ENCODE measurements at places on chromosomes 11 and 22.
A peak's percentile ranks its signal among the peaks of the same experiment; 100 is the strongest.

DNA sequence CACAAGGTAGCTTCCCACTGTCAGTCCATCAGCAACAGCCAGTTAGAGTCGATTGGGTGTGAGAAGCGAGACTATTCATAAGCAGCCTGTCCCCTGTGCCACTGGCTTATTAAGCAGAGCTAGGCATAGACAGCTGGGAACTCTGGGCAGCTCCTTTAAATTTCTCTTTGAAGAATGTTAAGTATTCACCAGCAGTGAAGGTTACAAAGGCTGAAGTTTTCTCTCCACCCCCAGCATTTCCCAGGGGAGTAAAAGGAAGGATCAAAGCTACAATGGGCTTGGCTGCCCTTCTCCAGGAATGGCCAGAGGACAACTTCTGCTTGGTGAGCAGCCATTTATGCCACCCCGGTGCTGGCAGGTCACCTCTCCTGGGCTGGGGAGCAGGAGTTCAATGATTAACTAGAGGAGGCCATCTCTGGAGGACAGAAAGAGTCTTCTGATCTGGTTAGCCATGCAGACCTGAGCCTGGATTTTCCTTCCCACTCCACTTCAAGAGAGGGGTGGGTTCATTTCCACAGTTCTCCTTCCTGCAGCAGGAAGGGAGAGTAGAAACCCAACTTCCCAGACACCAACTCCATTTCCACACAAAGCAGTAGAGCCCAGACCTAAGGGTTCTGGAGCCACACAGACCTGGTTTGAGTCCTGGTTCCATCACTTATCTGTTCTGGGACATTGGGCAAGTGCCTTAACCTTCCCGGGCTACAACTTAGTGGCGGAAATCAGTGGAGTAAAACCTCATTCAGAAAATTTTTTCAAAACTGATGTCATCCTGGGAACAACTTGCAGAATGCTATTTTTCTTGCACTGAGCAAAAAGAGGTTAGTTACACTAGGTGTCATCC lies 22.6 kb downstream of the POU2AF3 start:
- DNase-seq: no peak

DNA sequence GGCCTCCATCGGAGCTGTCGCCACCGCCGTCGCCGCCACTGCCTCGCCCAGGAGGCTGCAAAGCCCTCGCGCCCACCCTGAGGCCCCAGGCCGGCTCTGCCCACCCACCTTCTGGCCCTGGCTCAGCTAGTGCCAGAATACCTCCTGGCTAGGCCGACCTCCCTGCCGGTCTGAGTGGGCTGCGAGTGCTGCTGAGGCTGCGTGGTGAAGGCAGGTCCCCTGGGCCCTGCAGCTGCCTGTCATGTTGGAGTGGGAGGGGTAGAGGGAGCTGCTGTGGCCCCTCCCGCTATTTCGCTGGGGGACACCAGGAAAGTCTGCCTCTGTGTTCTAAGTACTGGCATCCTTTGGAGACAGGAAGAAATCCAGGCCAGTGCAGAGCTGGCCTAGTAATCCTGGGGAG lies 34.2 kb downstream of the LRRC10B start:
- DNase-seq: no peak

DNA sequence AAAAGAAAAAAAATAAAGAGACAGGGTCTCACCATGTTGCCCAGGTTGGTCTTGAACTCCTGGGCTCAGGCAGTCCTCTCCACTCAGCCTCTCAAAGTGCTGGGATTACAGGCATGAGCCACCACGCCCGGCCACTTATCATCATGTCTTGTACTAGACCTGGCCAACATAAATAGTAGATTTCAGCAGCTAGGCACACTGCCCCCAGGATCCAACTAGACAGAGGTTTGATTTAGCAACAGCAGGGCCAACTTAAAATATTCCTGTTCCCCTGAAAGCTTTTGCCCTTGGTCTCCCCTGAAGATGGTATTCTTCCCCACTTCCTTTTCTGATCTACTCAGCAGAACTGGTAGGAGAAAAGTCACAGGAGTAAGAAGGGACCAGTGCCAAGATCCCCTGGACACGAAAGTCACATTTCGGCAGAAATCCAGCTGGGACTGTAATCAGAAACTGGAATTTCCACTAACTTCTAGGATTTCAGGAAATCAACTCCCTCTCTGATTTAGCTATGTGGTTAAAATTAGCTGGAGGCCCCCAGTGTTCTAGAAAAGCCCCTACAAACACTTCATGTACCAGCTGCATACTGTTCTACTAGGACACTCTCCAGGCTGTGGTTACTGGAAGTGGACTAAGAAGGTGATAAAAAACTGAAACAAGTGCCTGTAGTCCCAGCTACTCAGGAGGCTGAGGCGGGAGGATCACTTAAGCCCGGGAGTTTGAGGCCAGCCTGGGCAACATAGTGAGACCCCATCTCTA lies 8.9 kb upstream of the PPP2R1B start:
- peak; percentile 16 for DNase-seq

DNA sequence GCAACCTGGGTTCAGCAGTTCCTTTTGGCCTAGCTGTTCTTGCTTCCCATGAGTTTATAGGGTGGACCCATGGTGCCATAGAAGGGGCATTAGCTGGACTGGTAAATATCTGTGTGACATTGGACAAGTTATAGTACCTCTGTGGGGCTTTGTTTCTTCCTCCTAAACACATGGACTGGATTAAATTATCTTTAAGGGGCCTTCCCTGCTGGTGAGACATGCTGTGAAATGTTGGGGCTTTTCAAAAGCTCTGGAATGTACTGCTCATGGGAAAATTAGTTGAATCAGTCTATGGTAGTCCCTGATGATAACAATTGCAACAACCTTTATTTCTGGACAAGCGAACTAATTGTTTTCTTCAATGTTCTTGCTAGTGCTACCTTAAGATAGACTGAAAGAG lies 276.2 kb downstream of the BLID start:
- DNase-seq: no peak

Measured in fibroblast of villous mesenchyme (primary cell).